ENCODE measurements at places on chromosomes 12 and 14.
A peak's percentile ranks its signal among the peaks of the same experiment; 100 is the strongest.

- DNase-seq, result no peak
These were observed 168.7 kb downstream of the TTC7B start for GRCh38 chr14:90647473-90648005.

- no peak for DNase-seq
These were observed 9.6 kb downstream of the CLEC1A start for GRCh38 chr12:10088955-10089900.

GRCh38 chr12:90061809-90062208 is 353.2 kb upstream of the ATP2B1 start:
- DNase-seq, result no peak

GRCh38 chr12:120713861-120714482 is 3.7 kb downstream of the UNC119B start:
- DNase-seq, result peak; percentile 73

Measured in fibroblast of the conjunctiva (primary cell).